ENCODE measurements at places on chromosomes 3 and 15.
A peak's percentile ranks its signal among the peaks of the same experiment; 100 is the strongest.

DNA sequence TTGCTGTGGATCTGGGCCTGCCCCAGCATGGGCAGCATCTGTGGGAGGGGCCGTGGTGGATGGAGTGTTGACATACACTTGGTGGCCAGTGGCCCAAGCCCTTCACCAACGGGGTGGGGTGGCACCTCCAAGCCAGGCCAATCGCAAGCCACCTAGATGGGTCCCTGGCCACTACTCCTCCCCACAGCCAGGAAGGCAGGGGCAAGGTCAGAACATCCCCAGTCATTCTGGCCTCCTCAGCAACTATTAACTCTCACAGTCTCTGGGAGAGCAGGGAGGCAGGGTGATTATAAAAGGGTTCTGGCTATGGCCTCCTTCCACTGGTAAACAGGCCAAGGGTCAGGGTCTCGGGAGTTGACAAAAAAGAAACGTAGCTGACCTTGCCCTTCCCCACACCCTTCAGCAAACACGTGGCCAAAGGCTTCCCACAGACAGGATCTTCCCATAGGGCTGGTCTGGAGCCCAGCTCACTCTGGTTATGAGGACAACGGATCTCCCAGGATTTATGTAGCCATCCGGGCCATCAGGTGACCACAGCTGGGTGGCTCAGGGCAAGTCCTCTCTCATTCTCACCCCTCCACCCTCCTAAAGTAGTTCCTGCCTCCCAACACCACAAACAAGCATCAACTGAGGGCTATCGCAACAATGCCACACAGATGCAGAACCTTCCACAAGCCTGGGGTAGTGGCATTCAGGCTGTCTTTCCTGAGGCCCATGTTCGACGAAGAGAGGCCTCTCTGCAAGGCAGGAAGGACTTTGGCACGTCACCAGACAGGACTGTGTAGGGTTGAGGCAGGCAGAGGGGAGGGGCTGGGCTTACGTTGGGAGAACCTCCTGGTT is 18.9 kb downstream of the TLE3 start:
- DNase-seq: no peak

GRCh38 chr15:39699516-39700374 is 82.9 kb downstream of the FSIP1 start:
- DNase-seq: no peak

GRCh38 chr3:8563146-8563545 is 61.5 kb downstream of the LMCD1 start:
- no peak for DNase-seq

- DNase-seq: no peak
Observed at GRCh38 chr3:66483006-66483405, 17.8 kb downstream of the LRIG1 start.

GRCh38 chr3:65871305-65872141 is 167.2 kb downstream of the MAGI1 start:
- peak; percentile 53 for DNase-seq

DNA sequence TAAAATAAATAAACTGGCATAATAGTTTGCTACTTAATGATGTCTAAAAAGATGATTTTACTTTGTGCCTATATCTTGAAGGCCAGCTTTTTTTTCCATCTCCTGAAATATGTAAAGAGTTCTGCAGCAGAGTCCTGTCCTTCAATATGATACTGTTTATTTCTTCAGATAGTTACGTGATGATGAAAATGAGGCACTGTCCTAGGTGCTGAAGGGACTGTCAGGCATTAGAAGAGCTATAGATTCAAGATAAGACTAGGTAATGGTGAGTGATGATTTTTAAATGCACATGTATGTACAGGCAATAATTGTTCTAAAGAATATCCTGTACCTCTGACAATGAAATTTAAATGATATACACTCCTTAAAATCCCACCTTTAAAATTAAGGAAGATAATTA is 326.9 kb upstream of the DNAJC19 start:
- DNase-seq: no peak

GRCh38 chr15:62452667-62453066 is 287.6 kb upstream of the C2CD4B start:
- DNase-seq: peak; percentile 79

DNA sequence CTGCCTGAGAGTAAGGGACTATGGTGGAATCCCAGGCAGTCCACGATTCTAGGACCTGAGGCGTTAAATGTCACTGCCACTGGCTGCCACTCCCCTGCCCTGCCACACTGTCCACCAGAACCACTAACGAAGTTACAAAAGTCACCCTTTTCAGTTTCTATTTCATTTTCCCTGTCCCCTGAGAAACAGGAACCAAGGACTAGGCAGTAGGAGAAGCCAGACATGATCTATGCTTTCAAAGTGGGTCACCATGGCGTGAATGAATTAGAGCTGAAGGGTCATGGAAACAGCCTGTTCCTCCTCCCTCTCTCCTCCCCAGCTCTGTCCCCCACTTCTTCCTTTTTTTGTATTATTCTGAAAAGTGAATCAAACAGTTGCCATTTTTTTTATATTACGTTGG is 9.1 kb upstream of the ADPRH start:
- DNase-seq: no peak

- DNase-seq: no peak
Observed at GRCh38 chr15:88179562-88179961, 77.0 kb downstream of the NTRK3 start.

DNA sequence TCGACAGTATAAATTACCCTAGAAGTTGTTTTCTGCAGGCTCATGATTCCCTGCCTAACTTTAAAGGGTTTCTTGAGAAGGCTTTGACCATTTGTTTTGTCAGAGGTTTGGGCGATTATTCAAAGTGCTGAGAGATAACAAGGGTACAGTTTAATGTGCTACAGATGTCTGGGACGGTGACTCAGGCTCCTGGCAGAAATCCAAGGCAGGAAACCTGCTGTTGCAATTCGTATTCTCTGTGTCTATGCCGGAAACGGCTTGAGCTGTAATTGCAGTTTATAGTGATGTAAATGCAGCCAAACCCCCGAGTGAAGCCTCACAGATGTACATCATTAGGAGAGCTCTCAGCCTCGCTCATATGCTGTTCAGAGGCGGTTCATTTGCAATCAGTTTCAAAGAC is 65.6 kb downstream of the SYNPR start:
- DNase-seq: peak; percentile 86

DNA sequence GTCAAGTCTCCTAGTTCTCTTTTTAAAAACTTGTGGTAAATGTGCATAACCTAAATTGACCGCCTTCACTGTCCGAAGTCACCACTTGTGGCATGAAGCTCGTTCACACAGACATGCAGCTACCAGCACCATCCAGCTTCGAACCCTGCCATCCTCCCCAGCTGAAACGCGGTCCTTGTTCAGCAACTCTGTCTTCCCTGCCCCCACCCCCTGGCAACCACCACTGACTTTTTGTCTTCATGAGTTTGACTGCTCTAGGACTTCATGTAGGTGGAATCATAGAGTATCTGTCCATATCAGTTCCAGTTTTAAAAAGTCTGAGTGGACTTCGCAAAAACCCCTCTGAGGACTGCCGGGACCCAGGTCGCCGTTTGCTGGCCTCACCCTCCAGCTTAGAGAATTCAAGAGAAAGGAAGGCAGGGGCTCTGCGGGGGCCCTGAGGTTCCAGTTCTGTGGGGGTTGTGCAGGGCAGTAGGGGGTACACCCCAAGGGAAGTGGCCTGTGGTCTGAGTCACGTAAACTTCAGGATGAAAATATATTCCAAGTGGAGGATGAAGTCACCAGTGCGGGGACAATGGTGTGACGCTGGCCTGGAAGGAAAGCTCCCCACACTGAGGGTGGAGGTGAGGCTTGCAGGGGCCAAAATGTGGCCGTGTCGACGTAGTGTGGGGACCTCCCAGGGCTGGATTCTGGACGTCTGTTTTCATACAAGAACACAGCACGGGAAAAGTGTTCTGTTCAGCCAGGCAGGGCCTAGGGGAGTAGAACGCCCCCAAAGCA is 67.6 kb downstream of the ABTB1 start:
- DNase-seq: no peak

- DNase-seq: no peak
Observed at GRCh38 chr3:45435961-45436360, 47.6 kb downstream of the LARS2 start.

DNA sequence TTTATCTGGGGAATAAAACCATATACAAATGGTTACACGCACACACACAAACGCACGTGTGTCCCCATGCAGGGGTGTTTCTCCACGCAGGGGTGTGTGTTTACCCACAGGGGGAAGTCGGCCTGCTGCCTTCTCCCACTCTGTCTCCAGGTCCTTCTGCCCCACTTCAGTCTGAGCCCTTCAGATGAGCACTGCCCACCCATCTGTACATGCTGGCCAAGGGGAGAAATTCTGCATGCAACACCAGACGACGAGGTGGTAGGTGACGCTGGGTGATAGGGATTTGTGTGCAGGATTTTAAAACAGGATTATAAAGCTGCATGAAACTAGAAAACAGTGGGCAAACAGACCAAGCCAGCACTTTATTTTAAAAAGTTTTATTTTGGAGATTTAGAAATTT is 122.5 kb downstream of the TJP1 start:
- DNase-seq: peak; percentile 91

DNA sequence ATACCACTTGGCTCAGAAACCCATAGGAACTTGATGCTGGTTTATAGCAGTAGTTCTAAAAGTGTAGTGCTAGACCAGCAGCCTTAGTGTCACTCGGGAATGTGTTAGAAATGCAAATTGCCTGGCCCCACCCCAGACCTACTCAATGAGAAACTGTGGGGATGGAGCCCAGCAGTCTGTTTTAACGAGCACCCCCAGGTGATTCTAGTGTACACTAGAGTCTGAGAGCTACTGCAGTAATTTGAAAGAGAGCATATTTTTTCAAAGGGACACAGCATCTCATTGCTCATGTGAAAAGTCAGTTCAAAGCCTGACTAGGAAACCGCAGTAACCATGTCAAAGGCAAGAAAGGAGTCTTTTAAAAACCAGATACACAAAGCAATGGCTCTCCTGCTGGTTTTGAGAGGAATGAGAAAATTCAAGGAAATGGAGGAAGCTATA is 313.4 kb downstream of the SQOR start:
- DNase-seq: no peak

- DNase-seq: no peak
Observed at GRCh38 chr3:168060317-168060716, 35.4 kb downstream of the GOLIM4 start.

- DNase-seq: no peak
Observed at GRCh38 chr3:69161587-69162307, 39.4 kb upstream of the LMOD3 start.

DNA sequence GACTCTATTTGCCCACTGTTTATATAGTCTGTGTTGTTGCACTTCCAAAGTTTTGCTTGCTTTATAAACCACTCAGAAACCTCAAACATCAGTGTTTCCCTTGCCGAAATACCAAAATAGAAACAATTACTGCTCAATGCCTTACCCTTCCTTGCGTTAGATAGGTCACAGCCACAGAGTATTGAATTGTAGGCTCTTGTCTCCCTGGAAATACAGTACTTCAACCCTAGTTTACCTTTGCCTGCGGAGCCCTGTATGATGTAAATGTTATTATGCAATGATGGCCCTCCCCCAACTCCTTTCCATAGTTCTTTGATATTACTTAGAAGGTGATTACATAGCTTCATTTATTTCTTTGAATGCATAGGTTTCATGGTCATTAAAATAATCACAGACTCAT is 44.2 kb downstream of the SOX2 start:
- no peak for DNase-seq

DNA sequence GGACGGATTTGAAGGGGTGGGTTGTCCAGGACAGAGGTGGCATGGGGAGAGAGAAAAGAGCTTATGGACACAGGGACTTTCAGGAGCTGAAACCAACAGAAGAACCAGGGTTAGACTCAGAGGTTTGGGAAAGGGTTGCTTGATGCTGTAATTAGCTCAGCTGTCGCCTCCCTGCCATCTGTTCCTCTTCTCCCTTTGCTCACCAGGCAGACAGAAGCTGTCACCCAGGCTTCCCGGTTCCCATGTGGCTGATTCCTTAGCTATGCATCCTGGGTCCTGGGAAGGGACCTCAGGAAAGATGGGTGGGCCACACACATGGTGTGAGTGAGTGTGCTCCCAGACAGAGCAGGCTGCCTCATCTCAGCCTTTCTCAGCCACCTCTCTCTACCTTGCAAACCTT is 14.1 kb downstream of the PTPN23 start:
- peak; percentile 78 for DNase-seq

DNA sequence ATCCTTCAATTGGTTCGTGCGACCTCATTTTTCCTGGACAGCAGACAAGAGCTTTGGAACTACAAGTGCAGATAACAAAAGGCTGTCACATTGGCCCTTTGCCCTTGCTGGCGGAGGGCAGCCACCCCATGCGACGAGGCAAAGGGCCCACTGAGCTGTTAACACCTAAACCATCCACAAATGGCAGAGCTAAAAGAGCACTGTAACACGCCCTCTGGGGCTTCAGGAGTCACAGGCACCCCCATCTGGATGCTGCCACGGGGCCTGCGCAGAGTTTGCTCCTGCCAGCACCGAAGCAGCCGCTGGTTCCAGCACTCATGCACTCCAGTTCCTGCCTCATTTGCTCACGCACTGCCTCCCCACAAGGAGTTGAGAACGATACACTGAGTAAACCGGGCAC is 524.9 kb downstream of the ZNF385D start:
- DNase-seq: no peak

DNA sequence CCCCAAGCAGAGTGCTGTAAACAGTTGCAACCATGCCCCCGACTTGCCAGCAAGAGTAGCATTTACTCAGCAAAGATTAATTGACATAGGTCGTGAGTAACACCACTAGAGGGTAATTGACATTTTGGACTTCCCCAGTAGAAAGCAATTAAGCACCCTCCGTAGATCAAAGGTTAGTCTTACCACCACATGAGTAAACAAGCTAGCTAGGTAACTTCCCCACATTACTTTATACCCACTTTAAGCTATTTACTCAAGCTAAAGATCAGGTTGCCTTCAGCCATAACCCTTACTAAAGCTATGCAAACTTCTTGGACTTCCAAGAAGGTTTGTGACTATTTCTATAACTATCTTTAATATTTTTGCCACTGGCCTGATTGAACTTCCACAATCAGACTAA is 1072.7 kb downstream of the OTOL1 start:
- no peak for DNase-seq

DNA sequence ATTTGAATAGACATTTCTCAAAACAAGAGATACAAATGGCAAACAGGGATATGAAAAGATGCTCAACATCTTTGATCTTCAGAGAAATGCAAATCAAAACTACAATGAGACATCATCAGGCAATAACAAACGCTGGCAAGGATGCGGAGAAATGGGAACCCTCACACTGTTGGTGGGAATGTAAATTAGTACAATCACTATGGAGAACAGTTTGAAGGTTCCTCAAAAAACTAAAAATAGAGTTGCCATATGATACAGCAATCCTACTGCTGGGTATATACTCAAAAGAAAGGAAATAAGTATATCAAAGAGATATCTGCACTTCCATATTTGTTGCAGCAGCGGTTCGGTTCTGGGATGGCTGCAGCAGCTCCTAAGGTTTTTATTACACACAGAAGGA is 16.8 kb upstream of the LARS2 start:
- DNase-seq: no peak

- no peak for DNase-seq
Observed at GRCh38 chr15:45387380-45388007, 9.2 kb upstream of the GATM start.

GRCh38 chr3:46950650-46951241 is 25.8 kb downstream of the CCDC12 start:
- no peak for DNase-seq
